ENCODE measurements at places on chromosomes 11 and 22.

DNA sequence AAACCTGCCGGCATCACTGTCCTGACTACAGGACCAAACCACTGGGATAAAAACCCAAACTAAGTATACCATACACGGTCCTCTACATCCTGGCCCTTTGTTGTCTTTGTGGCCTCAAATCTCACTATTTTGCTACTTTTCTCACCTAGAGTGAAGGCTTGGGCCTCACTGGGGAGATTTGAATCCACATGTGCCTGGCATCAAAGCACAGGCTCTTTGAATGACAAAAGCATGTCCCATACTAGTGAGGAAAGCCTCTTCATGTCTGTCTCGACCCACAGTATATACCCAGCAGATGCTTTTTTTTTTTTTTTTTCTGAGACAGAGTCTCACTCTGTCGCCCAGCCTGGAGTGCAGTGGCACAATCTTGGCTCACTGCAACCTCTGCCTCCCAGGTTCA lies 72.5 kb upstream of the DRD2 start:
- DNase-seq: no peak

- no peak for DNase-seq
Observed at GRCh38 chr11:120290956-120291355, 34.1 kb upstream of the TLCD5 start.

DNA sequence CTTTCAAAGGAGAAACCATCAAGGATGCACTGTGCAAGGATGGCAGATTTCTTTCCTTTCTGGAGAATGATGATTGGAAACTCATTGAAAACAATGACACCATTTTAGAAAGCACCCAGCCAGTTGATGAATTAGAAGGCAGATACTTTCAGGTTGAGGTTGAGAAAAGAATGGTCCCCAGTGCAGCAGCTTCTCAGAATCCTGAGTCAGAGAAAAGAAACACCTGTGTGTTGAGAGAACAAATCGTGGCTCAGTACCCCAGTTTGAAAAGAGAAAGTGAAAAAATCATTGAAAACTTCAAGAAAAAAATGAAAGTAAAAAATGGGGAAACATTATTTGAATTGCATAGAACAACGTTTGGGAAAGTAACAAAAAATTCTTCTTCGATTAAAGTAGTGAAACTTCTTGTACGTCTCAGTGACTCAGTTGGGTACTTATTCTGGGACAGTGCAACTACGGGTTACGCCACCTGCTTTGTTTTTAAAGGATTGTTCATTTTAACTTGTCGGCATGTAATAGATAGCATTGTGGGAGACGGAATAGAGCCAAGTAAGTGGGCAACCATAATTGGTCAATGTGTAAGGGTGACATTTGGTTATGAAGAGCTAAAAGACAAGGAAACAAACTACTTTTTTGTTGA lies 9.8 kb downstream of the FAM111A start:
- no peak for DNase-seq

GRCh38 chr22:20183823-20184222 lies 33.0 kb upstream of the CCDC188 start:
- no peak for DNase-seq

DNA sequence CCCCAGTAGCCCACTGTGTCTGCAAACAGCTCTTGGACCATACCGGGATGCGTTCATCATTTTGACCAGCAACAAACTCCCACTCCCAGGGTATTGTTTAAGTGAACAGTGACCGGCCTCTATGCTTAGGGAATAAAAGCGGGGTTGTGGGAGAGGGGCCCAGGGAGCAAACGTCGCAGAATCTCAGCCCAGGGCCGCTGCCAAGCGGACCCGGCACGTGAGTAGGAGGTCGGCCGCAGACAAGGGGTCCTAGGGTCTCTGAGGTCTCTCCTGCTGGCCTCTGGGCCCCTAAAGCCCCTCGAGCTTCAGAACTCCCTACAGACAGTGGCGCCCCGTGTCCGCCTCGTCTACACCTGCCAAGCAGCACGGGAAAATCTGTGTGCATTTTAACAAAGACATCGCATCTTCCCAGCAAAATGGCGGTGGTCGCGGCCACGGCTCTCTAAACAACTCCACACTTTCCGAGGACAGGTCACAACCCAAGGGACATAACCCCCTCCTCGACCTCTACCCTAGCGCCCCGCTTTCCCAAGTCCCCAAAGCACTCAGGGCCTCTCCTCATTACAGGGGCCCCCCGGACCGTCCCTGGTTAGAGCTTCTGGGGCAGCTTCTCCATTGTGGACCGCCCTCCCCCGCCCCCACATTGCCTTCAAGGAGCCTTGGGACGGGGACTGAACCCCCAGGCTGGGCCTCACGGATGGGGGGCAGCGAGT lies 3.9 kb upstream of the GCAT start:
- DNase-seq: no peak

DNA sequence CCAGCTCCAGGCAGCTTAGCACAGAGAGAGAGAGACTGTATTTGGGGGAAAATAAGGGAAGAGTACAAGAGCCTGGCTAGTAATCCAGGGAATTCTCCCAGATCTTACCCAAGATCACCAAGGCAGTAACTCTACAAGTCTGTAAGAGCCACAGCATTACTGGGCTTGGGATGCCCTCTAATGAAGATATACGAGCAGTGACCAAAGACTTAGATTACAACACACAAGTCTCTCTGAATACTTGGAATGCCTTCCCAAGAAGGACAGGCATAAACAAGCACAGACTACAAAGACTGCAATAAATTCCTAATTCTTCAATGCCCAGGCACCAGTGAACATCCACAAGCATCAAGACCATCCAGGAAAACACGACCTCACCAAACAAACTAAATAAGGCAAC lies 17.7 kb downstream of the DNAJC24 start:
- no peak for DNase-seq

- DNase-seq: no peak
Observed at GRCh38 chr22:34294986-34295385, 374.7 kb upstream of the LARGE1 start.

DNA sequence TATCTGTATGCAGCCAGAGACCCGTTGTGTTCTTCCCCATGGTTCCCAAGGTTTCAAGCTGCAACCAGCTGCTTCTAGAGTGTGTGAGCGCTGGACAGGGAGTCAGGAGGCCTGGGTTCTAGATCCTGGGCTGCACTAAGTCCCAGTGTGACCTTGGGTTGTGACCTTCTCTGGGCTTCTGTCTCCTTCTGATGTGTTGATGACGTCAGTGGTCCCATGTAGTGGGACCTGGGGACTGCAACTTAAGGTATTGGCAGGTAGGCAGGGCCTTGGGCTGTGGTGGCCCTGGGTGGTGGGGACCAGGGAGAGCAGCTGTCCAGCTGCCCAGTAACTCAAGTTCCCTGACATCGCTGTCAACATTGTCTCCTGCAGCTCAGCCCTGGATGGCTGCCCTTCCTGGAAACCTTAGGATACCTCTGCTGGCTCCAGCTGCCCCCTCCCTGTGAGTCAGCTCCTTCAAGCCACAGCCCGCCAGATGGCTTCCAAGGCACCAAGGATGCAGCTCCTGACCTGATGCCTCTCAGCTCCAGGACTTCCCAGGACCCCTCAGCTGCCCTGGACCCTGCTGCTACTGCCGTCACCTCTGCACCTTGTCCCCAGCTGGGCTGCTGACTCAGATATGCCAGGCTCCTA lies 1.3 kb upstream of the PVALB start:
- DNase-seq: no peak

DNA sequence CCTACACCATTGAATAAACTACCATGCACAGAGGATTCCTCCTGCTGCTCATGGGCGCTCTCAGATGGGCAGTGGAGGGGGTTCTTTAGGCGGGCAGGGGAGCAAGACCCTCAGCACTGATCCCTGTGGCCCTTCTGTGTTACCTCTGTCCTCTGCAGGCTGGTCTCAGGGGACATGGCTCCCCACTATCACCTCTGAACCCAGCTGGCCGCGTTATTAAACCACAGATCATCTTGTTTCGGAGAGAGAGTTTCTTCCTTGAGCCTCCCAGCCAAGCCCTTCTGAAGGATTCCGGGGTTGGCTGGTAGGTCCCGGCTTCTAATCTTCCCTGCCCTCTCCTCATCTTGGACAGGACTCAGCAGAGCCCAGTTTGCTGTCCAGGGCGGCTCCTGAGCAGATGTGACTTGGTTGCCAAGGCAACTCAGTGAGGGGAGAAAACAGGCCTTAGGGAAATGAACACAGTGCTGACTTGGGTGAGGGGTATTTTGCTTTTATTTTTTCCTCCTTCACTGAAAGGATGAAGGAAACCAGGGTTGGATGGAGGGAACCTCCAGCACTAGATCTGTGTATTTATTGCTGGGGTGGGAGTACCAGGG lies 13.3 kb downstream of the APOL3 start:
- no peak for DNase-seq

GRCh38 chr11:100592619-100593260 lies 94.3 kb upstream of the ARHGAP42 start:
- no peak for DNase-seq

DNA sequence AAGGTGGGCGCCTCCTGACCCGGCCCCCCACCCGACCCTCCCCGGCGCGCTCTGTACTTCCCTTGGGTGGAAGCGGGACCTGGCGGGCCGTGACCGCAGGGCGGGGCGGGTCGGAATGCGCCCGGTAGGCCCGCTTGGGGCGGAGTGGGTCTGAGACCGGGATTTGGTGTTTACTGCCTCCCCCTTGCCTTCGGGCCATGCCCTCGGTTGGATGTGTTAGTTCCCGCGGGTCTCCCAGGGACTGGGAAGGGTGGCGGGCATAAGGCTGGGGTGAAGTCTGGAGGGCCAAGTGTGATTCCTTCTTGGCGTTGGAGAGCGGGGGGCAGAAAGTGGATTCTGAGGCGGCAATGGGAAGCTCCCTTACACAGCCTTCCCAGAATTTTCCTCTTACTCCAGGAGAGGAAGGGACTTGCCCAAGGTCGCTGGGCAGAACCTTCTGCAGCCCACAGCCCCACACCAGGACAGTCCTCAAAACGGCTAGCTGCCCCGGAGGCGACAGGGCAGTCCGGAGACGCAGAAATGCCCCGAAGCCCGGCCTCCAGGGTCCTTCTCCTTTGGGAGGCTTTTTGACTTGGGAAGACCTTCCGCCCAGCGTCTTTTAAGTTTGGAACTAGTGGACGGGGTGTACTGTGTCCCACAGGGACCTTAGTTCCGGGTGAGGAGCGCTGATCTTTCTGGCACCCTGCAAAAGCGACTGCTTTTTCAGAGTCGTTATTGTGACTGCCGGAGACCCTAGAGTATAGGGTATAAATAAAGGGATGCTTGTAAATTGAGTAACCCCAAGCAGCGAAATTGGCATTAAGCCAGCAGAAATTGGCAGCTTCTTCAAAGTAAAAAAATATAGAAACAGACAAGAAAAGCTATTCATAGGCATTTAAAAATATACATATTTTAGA lies 647 bp downstream of the SWAP70 start:
- DNase-seq: no peak

DNA sequence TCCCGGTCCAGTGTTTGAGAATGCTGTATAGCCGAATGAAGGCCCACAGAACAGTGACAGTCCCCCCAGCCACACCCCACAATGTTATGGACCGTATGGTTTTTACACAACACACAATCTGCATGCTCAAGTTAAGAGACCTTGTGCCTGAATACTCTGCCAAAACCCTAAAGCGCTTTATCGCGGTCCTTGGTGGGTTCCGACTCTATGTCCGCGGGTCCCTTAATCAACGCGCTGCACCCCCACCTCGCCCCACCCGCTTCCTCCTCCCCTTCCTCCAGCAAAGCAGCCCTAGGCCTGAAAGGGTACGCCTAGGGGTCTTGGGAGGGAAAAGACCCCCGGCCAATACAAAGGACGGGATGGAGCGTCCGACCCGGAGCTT lies 442 bp downstream of the COPB1 start:
- DNase-seq: no peak

GRCh38 chr11:122723576-122723975 lies 68.1 kb downstream of the UBASH3B start:
- DNase-seq: no peak

- DNase-seq: peak; percentile 82
Observed at GRCh38 chr11:61571337-61571736, 9.5 kb downstream of the SYT7 start.

DNA sequence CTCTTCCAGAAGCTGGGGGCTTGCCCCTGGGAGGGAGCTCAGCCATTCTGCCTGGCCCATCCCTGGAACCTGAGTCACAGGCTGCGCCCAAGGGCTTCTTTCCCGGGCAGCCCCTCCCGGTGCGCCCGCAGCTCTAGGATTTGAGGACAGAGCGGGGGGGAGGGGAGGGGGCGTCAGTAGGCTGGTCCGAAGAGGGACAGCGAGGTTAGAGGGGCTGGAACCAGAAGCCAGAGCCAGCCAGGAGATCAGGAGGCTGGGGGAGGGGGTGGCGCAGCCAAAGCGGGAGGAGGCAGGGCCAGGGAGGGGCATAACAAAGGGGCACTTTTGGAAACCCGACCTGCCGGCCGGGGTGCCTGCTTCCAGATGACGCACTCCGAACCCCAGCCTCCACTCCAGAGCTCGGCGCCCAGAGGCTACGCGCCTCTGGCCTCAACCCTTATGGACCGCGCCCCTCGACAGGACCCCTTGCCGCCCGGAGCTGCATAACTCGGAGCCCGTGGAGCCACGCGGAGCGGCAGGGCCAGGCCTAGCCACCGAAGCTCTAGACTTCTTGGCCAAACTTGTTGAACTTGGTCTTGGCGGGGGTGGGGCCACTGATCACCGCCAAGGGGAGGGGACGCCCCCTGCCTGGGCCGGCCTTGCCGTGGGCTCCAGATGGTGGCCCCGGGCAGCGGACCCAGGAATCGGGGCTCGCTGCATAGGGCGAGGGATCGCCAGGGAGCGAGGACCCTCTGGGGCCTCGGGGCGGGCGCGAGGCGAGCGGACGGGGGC lies 744 bp downstream of the PACSIN3 start:
- DNase-seq: no peak

GRCh38 chr11:134486704-134487103 lies 74.7 kb upstream of the B3GAT1 start:
- no peak for DNase-seq

- no peak for DNase-seq
Observed at GRCh38 chr11:44718612-44719390, 8.0 kb upstream of the TSPAN18 start.

GRCh38 chr22:40027191-40028097 lies 32.7 kb downstream of the FAM83F start:
- no peak for DNase-seq

DNA sequence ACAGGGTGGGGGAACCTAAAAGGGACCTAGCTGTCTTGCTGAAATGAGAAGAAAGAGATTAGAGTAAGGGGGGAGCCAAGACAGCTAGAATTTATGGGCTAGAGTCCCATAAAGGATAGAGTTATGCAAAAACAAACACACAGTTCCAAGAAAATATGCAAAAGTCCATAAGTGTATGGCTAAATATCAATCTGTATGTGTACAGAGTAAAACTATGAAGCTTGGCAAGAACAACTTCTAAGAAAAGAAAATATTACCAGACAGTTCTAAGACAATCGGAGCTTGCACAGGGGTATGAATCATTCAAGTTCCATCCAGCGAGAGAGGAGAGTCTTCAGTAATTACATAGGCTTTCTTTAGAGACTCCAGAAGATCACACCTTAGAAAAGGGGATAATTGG lies 41.8 kb downstream of the GDPD4 start:
- DNase-seq: no peak

GRCh38 chr11:108237058-108237481 lies 14.2 kb downstream of the ATM start:
- no peak for DNase-seq

- DNase-seq: no peak
Observed at GRCh38 chr11:102846292-102846691, 2.9 kb upstream of the MMP3 start.

All from caudate nucleus (tissue), 63 donors.